ENCODE measurements at places on chromosomes 7 and 10.

GRCh38 chr7:100353685-100354330 is 4.1 kb upstream of the PILRB start:
- no peak for DNase-seq

DNA sequence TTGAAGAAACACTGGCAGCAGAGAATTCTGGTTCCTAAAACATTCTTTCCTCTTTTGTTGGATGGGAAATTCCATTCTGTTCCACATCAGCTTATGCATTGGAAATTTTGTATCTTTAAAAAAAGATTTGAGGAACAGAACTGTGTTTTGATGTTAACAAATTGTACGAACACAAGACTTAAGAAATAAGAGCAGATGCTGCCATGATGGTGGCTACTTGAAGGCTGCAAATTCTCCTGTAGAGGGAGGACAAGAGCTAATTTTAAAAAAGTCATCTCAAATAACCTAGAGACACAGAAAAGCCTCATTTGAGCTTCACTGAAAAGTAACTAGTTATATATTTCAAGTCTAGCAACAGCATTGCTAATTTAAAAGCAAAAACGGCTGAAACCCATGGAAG is 29.8 kb downstream of the NDUFB2 start:
- no peak for DNase-seq

GRCh38 chr10:62016623-62017490 is 115.4 kb downstream of the ARID5B start:
- no peak for DNase-seq

- DNase-seq = no peak
Observed at GRCh38 chr7:15747712-15748111, 61.2 kb upstream of the MEOX2 start.

DNA sequence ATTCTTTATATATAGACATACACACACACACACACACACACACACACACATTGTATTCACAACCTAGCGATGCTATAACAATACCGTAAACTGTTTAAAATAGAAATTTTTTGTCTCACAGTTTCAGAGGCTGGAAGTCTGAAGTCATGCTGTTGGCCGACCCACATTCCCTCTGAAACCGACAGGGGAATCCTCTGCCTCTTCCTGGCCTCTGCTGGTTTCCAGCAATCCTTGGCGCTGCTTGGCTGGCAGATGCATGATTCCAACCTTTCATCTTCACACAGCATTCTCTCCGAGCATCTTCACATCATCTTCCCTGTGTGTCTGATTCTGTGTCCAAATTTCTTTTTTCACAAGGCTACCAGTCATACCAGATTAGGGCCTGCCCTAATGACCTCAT is 94.8 kb downstream of the CCDC71L start:
- no peak for DNase-seq

DNA sequence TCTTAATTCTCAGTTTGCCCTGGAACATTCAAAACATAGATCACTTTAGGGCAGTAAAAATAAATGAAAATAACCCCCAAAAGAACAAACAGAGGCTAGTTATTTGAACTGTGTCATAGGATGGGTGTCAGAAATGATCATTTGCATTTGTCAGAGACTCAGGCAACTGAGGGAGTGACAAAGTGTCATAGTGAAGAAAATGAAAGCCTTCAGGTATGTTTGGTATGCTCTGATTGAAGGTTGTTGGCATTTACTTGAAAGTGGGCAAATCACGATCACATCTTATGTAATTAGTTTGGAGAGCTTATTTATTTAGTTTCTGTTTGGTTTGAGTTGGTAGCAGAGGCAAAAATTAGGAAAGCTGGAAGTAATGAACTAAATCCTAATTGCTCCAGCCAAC is 880.9 kb downstream of the ANKRD7 start:
- DNase-seq = no peak

DNA sequence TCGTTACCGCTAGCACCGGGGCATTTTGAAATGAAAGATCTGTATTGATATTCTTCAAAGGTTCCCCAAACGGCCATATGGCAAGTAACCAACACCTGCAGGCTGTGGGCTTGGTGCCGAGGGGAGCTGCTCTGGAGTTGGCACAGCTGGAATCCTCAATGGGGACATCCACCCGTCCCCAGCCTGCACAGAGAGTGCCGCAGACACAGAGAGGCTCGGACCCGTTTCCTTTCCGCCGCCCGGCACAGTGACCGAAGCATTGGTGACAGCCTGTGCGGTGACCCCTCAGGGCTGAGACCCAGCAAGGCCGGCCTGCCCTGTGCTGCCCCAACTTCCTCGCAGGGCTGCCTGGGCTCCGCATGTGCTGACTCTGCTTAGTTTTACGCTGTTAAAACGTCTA is 4.5 kb downstream of the CFAP46 start:
- no peak for DNase-seq

DNA sequence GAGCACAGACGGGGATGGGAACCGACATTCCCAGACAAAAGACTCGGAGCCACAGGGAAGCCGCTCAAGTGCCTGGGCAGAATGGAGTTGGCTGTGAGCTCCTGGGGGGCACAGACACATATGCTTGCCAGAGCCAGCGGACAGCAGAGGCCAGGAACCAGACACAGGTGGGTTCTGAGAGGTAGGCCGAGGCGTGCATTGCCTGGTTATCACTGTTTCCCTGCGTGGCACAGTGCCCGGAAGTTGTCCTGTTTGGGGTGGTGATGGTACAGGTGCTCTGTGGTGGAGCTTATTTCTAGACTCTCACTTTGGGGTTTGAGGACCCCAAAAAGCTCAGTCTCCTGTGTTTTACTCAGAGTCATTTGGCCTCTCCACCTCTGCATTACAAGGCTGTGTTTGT is 2.5 kb downstream of the PALD1 start:
- DNase-seq = peak; percentile 42

- DNase-seq = no peak
Observed at GRCh38 chr7:33556472-33556871, 348.9 kb upstream of the BMPER start.

DNA sequence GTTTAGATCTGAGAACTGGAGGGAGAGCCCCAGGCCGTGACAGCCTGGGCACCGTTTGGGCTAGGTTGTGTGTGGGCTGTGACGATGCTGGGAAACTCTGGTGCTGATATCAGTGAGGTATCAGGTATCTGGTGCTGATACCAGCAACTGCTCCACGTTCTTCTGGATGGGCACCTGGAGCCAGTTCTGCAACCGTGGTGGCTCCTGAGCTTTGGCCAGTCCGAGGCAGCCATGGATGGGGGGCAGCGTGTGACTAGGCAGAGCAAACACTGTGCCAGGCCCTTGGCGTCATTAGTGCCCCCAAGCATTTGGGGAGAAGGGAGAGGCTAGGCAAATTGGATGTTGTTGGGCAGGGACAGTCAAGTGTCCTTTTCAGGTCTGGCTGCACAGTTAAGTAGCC is 57.9 kb downstream of the ZNF467 start:
- no peak for DNase-seq

DNA sequence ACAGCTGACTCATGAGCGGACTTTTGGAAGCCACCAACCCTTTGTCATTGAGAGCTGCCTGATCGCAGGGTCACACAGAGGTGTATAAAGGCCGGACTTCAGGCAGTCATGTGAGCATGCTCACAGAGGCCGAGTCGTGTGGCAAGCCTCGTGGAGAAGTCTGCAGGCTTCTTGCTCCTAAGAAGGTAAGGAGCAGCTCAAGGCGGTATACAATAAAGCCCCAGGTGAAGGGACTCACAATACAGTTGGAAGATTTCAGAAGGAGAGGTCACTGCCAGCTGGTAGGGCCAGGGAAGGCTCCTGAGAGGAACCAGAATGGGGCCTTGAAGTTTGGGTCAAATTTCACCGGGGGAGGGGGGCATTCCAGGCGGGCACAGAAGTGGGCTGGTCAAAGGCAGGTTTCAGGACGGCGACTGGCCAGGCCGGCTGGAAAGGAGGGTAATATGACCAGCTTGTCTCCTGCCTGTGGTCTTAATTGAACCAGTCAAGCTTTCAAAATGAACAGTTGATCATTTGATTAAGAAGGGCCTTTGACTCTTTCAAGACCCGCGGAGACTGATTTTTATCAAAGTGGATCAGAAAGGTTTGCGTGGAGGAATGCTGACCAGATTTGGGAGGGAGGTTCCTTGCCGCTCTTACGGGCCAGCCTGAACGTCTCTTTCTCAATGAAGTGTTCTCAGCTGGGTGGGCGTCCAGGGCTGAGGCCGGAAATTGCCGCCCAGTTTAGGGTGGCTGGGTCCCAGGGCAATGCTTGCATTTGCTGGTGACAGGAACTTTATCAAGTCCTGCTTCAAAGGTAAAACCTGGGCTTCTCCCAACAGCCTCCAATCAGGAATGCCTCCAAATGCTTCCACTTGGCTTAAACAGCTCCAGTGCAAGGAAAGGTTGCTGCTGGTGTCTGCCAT is 178.6 kb downstream of the EMX2 start:
- DNase-seq = no peak

GRCh38 chr7:41130086-41130485 is 572.8 kb downstream of the INHBA start:
- DNase-seq = no peak

DNA sequence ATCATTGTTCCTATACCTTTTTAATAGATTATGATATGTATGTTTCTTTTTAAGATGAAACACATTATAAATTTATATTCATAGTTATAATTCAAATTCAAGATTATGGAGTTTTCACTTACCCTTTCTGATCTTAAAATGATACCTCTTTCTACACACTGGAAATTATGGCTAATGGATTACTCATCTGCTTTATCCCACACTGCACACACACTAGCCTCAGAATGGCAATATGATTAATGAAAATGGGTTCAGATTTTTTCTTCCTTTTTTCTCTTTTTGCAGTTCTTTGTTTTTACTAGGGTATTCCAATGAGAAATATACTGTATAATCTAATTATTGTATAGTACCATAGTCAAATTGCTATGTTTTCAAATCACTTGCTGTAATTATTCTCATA is 82.3 kb upstream of the FZD1 start:
- no peak for DNase-seq

GRCh38 chr7:123724817-123725253 is 24.0 kb downstream of the WASL start:
- no peak for DNase-seq

DNA sequence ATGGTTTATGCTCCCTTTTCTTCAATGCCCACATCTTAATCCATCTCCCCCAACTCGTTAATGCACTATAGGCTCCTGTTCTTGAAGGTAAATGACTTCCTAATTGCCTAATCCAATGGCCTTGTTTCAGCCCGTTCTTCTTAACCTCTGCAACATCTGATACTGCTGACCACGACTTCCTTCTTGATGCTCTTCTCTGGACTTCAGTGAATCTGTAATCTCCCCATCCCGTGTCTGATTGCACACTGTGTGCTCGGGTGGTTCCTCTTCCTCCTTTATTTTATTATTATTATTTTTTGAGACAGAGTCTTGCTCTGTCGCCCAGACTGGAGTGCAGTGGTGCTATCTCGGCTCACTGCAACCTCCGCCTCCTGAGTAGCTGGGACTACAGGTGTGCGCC is 58.9 kb downstream of the HIPK2 start:
- no peak for DNase-seq

- no peak for DNase-seq
Observed at GRCh38 chr10:101965075-101965765, 90.8 kb downstream of the ARMH3 start.

- peak; percentile 71 for DNase-seq
Observed at GRCh38 chr7:35185908-35186731, 67.8 kb downstream of the TBX20 start.

GRCh38 chr7:38524786-38525185 is 106.4 kb downstream of the AMPH start:
- no peak for DNase-seq

GRCh38 chr10:4131407-4132215 is 346.6 kb upstream of the KLF6 start:
- DNase-seq = no peak

DNA sequence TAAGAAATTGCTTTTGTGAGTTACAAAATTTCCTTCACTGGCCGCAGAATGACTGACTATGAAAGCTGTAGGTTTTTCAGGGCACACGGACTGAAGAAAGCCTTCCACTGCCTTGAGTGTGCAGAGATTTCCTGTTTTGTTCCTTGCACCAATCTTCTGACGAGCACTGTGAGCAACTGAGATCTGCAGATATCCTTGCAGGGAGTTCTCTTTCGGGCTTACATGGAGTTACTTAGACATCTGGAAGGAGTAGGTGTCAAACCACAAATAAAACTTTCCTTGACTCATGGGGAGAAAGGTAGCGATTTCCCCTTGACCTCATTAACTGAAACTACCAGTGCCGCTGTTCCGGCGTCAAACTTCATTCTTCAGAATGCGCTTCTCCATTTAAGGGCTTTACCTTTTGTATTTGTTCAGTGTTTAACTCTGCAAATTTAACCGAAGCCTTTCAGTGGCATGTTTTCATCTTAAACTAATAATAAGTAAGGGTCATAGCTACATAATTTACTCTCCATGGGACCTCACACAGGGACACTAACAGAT is 1175.3 kb downstream of the GATA3 start:
- no peak for DNase-seq

DNA sequence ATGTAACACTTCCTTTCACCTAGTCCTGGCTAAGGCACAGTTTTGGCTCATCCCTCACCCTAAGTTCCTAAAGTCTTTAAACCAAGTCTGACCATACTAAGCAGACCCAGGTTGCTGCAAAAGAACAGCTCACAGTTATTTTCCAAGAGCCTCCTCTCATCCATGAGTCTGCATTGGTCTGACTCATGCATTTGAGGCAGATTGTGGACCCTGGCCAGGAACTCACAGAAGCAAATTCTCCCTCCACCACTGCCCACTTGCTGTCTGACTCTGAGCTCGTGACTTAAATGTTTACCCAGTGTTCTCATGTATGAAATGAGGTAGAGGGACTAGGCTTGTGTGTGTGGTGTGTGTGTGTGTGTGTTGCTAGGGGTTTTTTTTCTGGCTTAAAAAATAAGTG is 1272.8 kb downstream of the TYW1 start:
- DNase-seq = peak; percentile 26

- DNase-seq = no peak
Observed at GRCh38 chr10:84521013-84521412, 192.6 kb downstream of the CCSER2 start.

DNA sequence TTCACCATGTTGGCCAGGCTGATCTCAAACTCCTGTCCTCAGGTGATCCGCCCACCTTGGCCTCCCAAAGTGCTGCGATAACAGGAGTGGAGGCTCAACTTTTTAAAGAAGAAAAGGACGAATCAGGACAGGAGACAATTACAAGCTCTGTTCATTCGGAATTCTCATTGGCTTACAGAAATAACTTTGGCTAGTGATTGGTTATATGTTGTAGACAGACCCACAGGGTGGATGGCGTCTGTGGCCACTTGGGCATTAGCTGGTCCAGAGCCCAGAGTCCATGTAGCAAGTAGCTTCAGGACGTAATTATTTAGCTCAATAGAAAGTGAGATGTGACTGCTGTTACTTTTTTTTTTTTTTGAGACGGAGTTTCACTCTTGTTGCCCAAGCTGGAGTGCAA is 160.5 kb upstream of the TNRC18 start:
- no peak for DNase-seq

- DNase-seq = no peak
Observed at GRCh38 chr7:18202315-18203045, 174.8 kb upstream of the PRPS1L1 start.

GRCh38 chr7:14836571-14837189 is 65.9 kb downstream of the DGKB start:
- DNase-seq = peak; percentile 22

DNA sequence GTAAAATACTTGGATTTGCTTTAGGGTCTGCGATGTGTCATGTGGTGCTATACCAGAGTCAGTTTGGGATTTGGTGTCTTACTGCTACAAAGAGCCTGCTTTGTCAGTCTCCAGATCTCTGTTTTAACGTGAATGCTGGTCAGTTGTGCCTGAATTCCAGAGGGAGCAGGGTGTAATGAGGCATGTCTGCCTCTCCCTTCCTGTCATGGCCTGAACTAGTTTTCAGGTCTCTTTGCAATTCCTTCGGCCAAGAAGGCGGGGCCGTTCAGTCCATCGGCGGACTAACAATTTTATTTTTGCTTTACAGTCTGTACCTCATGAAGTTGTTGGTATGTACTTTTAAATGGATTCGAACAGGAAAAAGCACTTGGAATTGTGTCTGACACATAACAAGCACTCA is 465.1 kb upstream of the ADARB2 start:
- no peak for DNase-seq
